ENCODE measurements at places on chromosomes 1 and 21.

GRCh38 chr21:25565272-25566211, 41.7 kb downstream of the MRPL39 start:
- DNase-seq, result no peak

GRCh38 chr1:65469889-65470340, 49.4 kb downstream of the LEPR start:
- DNase-seq, result no peak

DNA sequence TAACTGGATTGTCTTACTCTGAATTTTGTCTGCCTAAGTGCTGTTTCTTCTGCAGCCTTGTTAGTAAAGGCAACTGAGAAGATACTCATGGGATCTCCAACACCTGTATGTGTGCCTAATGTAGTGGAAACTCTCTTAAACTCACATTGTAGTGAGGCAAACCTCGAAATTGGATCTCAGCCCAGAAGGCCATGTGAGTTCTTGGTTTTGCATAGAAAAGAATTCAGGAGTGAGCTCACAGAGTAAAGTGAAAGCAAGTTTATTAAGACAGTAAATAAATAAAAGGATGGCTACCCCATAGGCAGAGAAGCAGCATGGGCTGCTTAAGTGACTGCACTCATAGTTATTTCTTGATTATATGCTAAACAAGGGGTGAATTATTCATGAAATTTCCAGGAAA, 1344.7 kb downstream of the NCAM2 start:
- no peak for DNase-seq

GRCh38 chr1:226606311-226607267, 58.0 kb downstream of the STUM start:
- DNase-seq, result no peak

GRCh38 chr1:185406006-185406690, 89.1 kb upstream of the IVNS1ABP start:
- no peak for DNase-seq

GRCh38 chr1:228902781-228903433, 167.6 kb downstream of the RHOU start:
- DNase-seq, result peak; percentile 88

GRCh38 chr1:14661222-14661621, 62.7 kb downstream of the KAZN start:
- no peak for DNase-seq

GRCh38 chr1:6688001-6688400, 13.6 kb downstream of the DNAJC11 start:
- DNase-seq, result no peak

DNA sequence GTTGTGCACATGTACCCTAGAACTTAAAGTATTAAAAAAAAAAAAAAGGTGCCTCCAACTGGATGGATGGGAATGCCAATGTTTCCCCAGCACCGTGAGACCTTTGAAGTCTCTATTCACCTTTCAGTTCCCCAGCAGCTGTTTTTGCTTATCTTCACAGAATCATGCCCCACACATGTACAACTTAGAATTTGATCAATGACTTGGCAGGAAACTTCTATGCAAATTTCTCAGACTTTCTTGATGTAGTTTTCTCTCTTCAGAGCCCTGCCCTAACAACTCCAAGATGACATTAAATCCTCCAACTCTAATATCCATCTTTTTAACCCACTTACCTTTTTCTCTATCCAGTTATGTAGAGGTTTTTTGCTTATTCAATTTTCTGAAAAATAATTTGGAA, 144.3 kb downstream of the PLPPR5 start:
- DNase-seq, result no peak

DNA sequence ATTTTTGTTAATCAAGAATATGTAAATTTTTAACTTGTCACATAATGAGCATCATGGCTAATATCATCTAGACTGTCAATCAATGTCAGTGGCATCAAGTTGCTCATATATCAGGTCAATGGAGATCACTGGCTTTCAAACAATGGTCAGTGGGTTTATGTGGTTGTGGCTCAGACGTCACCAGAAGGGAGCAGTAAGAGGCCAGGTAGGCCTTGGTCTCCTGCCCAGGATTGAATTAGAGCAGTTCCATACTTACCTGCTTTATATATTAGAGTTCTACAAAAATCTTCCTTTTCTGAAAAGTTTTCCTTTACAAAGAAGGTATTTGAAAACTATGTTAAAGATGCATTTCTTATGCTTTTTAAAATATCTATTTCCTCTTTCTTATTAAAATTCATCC, 206.3 kb upstream of the B3GALT2 start:
- DNase-seq, result no peak

DNA sequence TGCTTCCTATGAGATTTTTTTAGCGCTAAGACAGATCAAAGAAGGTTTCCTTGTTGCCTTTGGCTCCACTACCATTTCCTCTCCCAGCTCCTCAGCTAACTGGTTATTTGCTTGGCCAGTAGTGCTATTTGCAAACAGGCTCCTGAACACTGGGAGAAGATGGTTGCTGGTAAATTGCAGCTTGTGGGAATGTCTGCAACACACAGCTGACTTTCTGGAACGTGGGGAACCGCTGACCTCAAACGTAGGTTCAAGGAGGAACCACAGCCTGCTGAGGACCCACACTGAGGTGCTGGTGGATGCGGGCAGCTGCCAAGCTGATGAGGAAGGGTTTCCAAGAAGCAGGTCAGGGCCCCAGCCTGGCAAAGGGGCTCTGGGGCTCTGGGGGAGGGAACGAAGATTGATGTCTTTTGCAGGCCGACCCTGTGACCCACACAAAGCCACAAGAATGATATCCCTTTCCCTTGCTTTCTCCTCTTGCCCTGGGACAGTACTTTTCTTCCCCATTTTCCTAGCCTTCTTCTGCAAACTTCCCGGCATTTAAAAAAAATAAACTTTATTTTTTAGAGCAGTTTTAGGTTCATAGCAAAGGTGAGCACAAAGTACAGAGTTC, 24.8 kb downstream of the GNG4 start:
- DNase-seq, result no peak

GRCh38 chr1:60841116-60842046, 241.0 kb upstream of the NFIA start:
- no peak for DNase-seq

GRCh38 chr1:1185101-1185765, 11.6 kb downstream of the TTLL10 start:
- no peak for DNase-seq

DNA sequence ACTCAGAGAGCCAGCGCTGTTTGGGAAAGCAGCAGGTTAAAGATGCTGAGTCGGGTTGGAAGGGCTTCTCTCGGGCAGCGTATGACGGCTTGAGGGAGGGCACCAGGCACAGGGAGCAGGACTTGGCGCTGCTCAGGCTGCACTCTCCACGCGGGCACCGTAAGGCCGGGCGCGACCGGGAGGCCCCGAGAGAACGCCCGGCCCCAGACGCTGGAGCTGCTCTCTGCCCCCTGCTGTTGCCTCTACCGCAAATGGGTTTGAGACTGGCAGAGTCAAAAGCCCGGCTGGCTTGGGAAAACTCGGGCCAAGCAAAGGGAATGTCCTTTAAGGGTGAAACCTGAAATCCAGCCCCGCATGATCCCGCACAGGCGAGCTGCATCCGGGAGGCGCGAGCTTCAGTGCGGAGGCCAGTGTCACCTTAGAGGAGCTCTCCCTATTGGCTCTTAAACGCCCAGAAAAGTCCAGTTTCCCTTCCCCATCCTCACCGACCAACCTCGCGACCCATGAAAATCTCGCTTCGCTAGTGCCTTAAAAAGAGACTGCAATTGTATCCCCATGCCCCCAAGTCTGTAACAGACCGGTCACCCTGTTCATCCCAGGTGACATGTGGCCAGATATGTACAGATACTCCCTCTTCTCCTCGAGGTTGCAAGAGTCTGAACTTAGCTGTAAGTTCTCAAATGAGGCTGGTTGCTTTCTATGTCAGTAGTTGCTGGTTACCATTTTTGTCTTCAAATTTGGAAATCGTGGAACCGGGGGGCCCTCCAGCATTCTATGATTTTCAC, 1.1 kb downstream of the PRRX1 start:
- peak; percentile 22 for DNase-seq

GRCh38 chr21:33127154-33127867, 57.4 kb downstream of the OLIG1 start:
- peak; percentile 46 for DNase-seq

DNA sequence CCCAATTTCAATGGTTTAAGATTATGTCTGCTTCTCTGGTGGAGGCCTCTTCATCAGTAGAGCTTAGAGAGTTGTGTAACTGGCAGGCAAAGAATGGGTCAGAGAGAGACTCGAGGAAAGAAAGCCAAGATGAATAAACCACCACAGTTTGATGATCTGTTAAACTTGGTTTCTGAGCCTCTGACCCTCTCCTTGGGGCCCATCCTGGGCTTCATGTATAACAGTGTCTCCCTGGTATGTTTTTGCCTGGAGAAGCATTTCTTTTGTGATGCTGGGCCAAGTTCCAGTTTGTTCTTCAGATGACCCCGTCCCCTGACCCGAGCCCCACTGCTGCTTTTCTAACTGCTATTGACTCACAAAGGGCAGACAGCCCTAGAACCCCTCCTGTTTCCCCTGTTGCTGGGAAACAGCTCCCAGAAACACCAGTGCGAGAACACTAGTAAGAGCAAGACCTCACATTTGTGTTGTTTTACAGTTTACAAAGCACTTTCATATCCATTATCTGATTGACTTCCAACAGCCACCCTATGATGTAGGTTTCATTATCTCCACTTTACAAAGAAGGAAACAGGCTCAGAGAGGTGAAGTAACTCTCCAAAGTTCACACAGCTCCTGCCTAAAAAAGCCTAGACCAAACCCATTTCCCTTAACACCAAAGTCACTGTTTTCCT, 9.0 kb downstream of the CD2 start:
- no peak for DNase-seq

DNA sequence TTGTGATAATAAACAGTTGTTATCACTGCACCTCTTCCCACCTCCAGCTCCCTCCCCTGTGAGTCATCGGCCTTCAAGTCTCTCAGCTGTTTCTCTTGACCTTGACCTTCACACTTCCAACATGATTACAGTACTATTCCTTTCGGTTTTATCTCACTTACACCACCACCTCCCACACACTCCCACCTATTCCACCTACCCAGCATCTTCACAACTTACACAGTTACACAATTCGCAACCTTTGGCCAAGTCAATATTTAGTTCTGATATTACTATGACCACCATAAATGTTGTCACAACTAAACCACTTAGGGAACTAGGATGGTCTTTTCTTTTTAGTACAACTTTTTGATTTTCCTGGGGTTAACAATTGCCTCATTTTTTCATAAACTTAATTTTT, 60.2 kb downstream of the RIPK4 start:
- DNase-seq, result no peak

DNA sequence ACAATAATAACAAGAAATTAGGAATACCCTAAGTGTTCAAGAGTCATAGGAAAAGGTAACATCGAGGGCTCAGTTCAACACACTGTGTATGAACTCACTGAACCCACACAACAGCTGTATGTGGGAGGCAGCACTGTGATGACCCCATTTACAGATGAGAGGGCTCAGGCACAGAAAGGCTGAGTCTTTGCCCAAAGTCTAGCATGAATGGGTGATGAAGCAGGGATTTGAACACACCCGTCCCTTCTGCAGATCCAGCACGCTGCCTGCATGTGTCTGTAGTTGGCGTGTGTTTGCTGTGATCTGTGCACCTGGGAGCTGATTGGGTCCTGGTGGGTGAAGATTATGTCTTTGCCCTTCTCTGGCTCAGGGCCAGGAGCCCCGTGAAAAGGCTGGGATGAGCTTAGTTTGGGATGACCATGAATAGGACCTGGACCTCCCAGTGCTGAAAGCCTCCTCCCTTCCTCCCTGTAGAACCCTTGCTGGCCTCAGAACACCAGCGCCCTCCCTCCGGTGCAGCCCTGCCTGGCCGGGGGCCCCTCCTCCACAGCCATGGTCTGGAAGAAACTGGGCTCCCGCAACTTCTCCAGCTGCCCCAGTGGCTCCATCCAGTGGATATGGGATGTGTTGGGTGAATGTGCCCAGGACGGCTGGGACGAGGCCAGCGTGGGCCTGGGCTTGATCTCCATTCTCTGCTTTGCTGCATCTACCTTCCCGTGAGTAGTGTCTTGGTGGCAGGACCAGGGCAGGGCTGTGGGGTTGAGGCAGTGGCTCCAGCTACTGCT, 5.2 kb downstream of the SLC66A1 start:
- DNase-seq, result no peak

GRCh38 chr1:38727684-38728584, 131.6 kb downstream of the RRAGC start:
- no peak for DNase-seq

DNA sequence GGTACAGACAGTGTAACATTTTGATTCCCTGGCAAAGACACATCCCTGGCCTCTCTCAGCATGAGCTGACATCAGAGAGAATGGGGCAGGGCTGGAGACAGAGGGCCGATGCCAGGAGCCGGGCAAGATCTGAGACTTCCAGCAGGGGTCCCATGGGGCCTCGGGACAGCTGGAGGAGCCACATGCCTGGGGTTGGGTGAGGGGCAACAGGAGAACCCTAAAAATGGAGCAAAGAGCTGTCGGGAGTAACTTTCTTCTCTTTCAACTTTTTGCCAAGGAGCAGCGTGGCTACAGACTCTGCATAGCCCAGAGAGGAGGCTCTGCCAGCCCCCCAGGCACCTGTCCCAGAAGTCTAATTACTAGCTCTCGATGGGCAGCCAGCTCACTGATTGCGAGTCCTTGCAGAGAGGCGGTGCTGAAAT, 130.8 kb downstream of the LACTBL1 start:
- no peak for DNase-seq

DNA sequence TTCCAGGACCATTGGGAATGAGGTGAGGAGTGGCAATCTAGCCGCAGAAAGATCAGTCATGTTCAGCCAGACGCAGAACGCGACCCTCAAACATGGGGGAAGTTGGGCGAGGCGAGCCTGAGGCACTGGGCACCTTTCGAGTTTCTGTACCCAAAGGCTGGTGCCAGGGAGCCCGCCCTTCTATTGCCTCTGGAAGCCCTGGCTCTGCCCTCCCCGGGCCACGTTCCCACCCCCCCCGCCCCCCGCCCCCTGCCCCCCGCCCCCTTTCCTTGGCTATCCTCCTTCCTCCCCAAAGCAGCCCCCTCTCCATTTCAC, 2.2 kb upstream of the ZBTB7B start:
- DNase-seq, result no peak

GRCh38 chr1:154479764-154480421, 22.1 kb upstream of the TDRD10 start:
- DNase-seq, result peak; percentile 86

Data from A549 (cell line).